ENCODE measurements at places on chromosomes 12 and 14.

DNA sequence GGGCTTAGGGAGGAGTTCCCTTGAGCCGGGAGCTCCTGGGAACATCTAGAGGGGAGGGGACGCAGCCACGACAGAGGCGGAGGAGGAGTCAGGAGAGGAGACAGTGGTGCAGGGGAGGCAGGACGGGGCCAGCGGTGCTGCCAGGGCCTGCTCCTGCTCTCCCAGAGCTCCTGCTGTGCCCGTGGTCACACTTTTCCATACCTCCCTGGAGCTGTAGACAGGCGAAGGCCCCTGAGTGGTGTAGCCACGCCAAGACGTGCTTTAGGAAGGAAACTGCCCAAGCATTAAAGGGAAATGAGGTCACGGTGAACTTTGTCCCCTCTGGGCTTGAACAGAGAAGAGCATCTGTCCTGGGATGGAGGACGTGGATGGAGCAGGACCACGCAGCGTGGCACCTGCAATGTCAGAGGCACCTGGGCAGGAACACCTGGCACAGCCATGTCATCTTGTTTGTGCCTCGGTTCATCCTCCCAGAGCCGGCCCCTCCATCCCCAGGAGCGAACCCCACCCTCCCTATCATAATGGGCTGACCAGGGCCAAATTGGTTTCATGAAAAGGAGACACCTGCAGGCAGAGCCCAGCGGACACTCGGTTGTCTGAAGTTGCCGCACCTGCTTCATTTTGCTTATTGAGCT is 239.5 kb upstream of the SFSWAP start:
- DNase-seq: no peak

GRCh38 chr12:19959353-19959752 is 409.0 kb upstream of the PDE3A start:
- peak; percentile 8 for DNase-seq

- no peak for DNase-seq
These were observed 1.8 kb downstream of the PDE6H start for GRCh38 chr12:14974633-14975032.

DNA sequence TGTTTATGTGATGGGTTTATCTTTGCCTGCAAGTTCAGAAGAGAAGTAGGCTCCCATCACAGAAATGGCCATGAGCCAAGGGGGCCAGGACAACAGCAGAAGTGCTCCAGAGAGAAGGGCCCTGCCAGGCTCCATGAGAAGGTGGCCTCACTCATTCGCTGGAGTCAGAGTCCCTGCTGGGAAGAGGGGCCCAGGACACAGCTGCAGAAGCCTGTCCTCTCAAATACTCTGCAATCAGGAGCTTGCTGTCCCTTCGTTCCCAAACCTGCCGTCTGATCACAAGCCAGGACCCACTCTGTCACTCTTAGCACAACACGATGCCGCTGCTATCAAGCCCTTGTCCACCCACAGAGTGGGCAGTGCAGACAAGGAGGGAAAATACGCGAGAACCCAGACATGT is 306.2 kb upstream of the FKBP4 start:
- no peak for DNase-seq

DNA sequence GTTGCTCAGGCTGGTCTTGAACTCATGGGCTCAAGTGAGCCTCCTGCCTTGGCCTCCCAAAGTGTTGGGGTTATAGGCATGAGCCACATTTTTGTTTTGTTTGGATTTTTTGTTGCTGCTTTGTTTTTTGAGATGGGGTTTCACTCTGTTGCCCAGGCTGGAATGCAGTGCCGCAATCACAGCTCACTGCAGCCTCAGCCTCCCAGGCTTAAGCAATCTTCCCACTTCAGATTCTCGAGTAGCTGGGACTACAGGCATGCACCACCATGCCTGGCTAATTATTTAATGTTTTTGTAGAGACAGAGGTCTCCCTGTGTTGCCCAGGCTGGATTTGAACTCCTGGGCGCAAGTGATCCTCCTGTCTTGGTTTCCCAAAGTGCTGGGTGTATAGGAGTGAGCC is 5.7 kb upstream of the PLEK2 start:
- DNase-seq: no peak

GRCh38 chr14:86625637-86626036 is 1095.7 kb downstream of the FLRT2 start:
- no peak for DNase-seq

Data from inflammatory macrophage treated with lipopolysaccharide for 1 hour (primary cell).